ENCODE measurements at places on chromosomes 2 and 18.
A peak's percentile ranks its signal among the peaks of the same experiment; 100 is the strongest.

GRCh38 chr2:67904566-67904965 is 158.2 kb downstream of the C1D start:
- no peak for DNase-seq
- H3K27me3 ChIP-seq: no peaks in the 10 kb centered on the region
- H3K4me3 ChIP-seq: no peak overlapping the region

DNA sequence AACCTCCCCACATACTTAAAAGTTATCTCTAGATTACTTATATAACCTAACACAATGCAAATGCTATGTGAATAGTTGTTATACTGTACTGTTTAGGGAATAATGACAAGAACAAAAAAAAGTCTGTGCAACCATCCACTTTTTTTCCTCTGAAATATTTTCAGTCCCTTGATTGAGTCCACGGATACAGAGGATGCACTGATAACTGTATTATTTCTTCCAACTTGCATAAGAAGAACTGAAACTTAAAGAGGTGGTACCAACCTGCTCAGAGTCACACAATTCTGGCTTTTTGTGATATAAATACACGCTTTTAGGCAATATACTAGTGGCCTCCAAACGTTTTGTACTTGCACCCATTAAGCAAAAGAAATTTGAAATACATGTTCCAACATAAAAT is 1.4 kb downstream of the SMC6 start:
- H3K36me3 ChIP-seq: no peaks in the 10 kb centered on the region
- H3K4me3 ChIP-seq: no peak overlapping the region
- H3K4me1 ChIP-seq: peaks cover 15% of the 10 kb centered on the region
- no peak for DNase-seq

DNA sequence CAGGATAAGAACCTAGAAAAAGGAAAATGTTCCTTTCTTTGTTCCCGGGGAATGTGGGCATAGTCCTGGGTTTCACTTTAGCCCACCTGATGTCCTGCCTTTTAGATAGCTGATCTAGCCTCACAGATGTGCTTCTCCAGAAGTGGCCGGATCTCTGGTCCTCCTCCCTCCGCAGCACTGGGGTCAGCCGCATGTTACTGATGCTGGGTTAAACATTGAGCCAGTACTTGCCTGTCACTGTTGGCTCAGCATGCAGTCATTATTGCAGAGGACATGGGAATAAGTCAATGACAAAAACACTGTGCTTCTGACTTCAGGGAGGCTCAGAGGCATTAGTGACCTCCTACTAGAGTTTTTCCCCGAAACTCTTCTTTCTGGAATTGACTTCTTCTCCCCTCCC is 27.6 kb downstream of the NCK2 start:
- H3K27me3 ChIP-seq: no peaks in the 10 kb centered on the region
- no peak for DNase-seq
- peaks cover 15% of the 10 kb centered on the region for H3K4me1 ChIP-seq
- H3K27ac ChIP-seq: peak overlapping the region; percentile 68
- no peak overlapping the region for H3K4me3 ChIP-seq

DNA sequence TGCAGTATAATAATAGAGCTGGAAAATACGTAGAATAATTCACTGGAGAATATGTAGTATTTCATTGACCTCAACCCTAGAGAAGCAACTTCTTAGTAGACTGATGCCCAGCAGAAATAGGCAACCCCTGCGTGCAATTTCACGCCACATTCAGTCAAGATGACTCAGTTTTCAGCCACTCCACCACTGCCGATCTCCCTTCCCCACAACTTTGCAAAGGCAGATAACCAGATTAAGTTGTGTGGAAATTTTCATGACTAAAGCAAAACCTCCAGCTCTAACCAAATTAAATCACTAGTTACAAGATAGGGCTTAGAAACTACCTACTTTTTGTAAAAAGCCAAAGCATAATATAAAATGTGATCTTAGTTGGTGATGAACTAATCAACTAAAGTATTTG is 63.3 kb upstream of the STK17B start:
- H3K27ac ChIP-seq: peak overlapping the region; percentile 89
- H3K36me3 ChIP-seq: no peaks in the 10 kb centered on the region
- no peak for DNase-seq

DNA sequence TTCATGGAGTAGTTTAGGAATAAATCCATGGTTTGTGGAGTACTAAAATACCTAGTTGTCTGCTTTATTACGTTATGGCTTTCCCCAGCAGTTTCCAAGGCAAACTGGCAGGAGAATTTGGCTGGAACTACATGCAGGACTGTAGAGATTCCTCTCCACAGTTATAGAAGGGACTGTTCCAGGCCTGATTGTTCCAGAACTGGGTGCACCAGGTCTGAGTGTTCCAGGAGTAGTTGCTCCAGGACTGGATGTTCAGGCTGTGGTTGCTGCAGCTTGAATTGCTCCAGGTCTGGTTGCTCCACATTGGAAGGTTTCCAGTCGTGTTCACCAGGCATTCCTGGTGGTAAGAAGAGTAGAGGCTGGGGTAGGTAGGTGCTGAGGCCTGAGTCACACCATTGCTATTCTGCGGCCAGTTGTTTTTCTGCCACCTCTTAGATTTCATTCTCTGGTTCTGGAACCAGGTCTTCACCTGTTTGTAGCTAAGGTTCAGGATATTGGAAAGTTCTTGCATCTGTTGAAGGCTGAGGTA is 28.1 kb downstream of the SGPP2 start:
- no peak overlapping the region for H3K27ac ChIP-seq
- H3K36me3 ChIP-seq: no peaks in the 10 kb centered on the region
- no peak for DNase-seq
- no peaks in the 10 kb centered on the region for H3K4me1 ChIP-seq
- H3K27me3 ChIP-seq: no peaks in the 10 kb centered on the region
- H3K4me3 ChIP-seq: no peak overlapping the region

DNA sequence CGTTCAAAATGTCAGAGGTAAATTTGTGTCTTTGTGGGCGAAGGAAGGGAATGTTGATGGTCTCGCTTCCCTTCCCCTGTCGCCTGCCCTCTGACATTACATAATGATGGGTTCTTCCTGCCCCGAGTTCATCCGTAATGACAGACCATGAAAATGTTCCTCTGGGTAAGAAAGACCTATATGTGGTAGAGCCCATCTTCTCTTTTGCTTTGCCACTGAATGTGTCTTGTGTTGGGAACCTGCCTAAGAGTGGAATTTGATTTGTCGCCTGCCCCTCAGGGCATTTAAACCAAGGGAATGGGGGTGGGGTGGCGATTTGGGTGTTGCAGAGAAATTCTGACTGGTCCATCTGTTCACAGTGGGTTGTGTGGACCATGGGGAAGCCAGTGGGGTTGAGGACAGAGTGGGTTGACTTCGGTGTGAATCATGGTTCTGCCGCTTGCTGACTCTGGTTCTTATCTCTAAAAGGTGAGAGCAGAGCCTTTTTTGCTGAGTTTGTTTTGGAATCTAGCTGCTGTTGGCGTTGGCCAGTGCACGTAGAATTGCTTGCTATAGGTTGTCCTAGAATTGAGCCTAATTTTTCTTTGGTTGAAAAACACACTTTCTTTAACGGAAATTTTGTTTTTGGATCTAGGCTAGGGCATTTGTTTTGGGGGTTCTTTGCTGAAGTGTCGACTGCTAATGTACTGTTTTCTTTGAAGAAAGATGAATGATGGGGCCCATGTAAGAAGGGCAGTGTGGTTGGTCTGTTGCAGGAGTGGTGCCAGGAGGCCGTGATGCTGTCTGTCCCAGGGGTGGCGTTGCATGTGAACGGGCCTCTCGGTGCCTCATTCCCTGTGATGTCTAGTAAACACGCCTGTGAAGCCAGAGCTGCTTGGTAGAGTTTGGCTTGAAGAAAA is 1.3 kb downstream of the INPP4A start:
- H3K27me3 ChIP-seq: no peaks in the 10 kb centered on the region
- no peaks in the 10 kb centered on the region for H3K4me1 ChIP-seq
- peak overlapping the region; percentile 65 for H3K4me3 ChIP-seq
- peak overlapping the region; percentile 90 for H3K27ac ChIP-seq
- no peaks in the 10 kb centered on the region for H3K36me3 ChIP-seq

Measured in breast epithelium (tissue), 4 donors.